Activated T-cell treated with anti-CD3 and anti-CD28 coated beads, Interleukin-2, amount 50 U/mL, for 72 hours (primary cell): ENCODE measurements at places on chromosomes 1 and 21.
A peak's percentile ranks its signal among the peaks of the same experiment; 100 is the strongest.

- DNase-seq: no peak
These were observed 611.2 kb upstream of the ADGRL4 start for GRCh38 chr1:79617777-79618176.

DNA sequence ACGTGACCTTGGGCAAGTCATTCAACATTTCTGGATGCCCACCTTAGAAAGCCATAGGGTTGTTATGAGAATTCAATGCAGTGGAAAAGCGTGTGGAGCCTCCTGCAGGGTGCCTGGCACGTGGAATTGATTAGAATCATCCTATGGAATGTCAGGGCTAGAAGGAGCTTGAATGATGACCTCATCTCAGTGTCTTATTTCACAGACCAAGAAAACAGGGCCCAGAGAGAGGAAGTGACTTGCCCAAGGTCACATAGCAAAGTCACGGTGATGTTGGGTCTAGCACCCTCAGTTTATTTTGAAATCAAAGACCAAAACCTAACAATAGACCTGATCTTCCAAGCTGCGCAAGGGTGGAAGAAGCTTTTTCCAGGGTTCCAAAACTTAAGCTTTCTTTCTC lies 6.0 kb downstream of the TRABD2B start:
- DNase-seq: no peak

DNA sequence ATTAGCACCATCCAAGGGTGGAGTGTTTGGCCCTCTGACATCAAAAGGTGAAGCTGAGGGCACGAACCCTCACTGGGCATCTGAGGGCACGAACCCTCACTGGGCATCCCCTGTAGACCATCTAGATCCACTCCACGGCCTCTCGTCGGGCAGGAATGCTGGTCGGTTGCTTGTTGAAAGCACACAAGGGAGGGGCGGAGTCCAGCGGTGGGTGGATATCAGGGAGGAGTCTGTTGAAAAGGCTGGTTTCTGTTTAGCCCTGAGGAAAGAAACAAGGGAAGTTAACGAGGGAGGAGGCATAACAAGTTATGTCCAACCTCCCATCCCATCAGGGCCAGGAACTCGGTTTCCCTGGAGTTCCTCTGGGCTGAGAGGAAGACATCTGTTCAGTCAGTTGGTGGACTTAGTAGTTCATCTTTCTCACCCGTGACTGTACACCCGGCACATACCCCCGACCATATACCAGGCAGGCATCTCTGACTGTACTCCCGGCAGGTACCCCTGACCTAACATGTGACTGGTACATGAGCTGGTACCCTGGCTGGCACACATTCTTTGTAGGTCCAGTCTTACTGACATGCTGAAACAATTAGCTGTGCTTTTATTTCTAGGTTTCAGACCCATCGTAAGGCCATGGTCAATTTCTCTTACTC lies 32.1 kb upstream of the PDE9A start:
- no peak for DNase-seq

DNA sequence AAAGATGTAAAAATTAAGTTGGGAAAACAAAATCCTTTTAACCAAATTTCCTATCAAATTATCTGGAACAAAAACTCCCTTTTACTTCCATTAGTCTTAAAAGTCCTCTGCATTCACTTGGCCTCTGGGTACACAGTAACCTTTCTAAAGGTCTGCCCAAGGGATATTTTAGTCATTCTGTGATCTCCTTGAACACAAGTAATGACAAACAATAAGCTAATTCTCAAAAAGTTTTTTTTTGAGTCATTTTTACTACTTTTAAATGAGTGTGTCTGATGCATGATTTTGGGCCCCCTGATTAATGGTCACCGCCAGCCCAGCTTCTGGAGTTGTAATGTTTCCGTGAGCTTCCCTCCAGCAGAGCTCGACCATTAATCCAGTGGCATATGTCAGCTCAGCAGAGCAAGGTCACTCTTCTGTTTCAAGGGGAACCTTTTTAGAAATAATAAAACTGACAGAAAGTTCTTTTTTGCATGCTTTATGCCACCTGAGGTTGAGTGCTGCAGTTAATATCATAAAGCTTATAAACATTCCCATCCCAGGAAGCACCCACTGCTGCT lies 14.3 kb downstream of the SAMSN1 start:
- DNase-seq: no peak

DNA sequence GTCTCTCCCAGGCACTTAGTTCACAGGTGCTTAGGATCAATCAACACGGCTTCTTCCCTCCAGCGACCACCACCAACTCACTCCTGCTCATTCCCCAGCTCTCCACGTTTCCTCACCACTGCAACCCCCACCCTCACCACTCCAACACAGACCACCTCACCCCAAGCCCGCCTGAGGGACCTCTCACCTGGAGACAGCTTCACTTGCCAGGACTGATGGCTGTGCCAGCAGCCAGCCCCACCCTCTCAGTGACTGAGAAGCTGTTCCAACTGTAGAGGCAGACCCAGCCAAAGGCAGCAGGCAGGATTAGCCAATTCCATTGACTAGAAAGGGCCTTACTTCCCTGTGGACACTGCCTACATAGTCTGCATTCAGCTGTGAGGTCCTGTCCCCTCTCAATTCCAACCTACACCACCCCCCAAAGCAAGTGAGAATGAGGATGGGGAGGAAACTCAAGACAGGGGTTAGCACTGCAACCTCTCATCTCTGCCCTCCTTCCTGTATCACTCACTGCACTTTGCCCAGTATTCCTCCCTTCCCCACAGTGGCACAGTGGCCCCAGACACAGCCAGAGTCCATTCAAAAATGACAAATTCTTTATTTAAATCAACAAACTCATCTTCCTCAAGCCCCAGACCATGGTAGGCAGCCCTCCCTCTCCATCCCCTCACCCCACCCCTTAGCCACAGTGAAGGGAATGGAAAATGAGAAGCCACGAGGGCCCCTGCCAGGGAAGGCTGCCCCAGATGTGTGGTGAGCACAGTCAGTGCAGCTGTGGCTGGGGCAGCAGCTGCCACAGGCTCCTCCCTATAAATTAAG lies 7.6 kb downstream of the TAGLN2 start:
- no peak for DNase-seq

DNA sequence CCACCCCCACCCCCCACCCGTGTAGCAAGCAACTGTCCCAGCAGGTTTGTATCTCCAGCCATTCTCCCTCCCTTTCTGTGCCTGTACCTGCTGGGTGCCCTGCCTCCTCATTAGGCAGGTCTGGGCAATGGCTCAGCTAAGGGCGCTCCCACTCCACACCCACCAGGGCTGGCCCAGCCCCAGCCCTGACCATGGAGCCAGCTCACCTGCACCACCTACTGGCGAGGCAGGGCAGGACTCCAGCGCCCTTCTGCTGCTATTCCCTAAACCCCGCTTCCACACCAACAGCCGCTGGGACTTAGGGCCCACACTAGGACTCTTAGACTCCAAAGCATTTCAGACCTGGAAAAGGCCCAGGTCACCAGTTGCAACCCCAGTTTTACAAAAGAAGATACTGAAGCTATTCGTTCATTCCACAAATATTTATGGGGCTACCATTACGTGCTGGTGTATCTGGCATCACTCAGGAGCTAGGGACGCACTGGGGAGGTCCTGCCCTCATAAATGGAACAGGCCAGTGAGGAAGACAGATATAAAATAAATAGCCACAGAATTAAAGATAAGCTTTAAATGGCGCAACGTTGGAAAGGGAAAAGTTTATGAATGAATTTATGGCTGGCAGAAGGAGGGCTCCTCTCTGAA lies 24.0 kb downstream of the PGLYRP3 start:
- DNase-seq: peak; percentile 35

DNA sequence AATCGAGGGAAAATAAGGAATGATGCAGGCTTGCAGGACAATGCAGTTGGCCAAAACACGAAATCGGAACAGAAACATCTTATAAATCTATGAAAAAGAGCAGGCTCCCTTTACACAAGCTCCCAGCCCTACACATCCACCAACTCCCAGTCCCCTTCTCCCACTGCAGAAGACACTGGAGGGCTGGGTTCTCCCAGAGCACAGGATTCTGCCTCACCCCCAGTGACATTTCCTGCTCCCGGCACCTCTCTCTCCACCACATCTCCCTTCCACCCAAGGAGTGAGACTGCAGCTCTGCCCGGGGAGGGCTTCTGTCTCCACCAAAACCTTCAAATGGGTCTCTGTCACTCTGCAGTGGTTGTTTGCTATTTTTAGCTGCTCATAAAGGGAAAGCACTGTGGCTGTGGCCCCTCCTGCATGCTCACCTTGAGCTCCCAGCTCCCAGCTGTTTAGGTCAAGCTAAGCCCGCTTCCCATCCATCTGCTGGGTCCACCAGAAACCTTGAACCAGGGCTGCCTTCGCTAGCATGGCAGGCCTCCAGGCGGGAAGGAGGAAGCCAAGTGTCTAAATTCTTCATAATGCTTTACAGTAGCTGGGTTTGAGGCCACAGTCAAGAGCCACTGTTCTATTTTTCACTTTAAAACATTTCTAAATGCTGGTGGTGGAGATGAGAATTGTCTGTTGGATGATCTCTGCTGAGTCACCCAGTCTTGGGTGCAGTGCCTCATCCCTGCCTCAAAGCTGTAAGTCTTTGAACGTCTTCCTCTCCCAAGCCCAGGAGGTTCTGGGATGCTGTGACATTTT lies 3.3 kb upstream of the C2CD2 start:
- no peak for DNase-seq

GRCh38 chr1:178362747-178363146 lies 134.0 kb downstream of the CLEC20A start:
- no peak for DNase-seq

- DNase-seq: no peak
These were observed 257.8 kb upstream of the HOOK1 start for GRCh38 chr1:59556802-59557548.

- DNase-seq: no peak
These were observed 93.9 kb upstream of the USP24 start for GRCh38 chr1:55309053-55309452.
